Mucosa of descending colon (tissue), 3 donors: ENCODE measurements at places on chromosomes 3 and 15. TPM values are rescaled to one million over a fixed set of nuclear protein-coding genes. Genes with fewer than 3 reads are reported as not detected.

The CBLB gene
- total RNA-seq, result 51.0 TPM

The MKRN3 gene
- not detected for total RNA-seq

The SLC35G2 gene
- total RNA-seq, result 2.4 TPM

The LPP gene
- total RNA-seq, result 325 TPM

The TRIM71 gene
- not detected for total RNA-seq

The INSYN1 gene
- 0.98 TPM for total RNA-seq

The CD80 gene
- 1.0 TPM for total RNA-seq

The KCNH8 gene
- 1.3 TPM for total RNA-seq

The CLRN1 gene
- not detected for total RNA-seq

GRCh38 chr15:92075764-92076163, 222.3 kb downstream of the SLCO3A1 start:
- DNase-seq, result no peak

- no peak for DNase-seq
Observed at GRCh38 chr3:103657756-103658155, 1222.9 kb downstream of the ZPLD1 start.

GRCh38 chr3:12253516-12254343, 35.1 kb upstream of the PPARG start:
- DNase-seq, result no peak

DNA sequence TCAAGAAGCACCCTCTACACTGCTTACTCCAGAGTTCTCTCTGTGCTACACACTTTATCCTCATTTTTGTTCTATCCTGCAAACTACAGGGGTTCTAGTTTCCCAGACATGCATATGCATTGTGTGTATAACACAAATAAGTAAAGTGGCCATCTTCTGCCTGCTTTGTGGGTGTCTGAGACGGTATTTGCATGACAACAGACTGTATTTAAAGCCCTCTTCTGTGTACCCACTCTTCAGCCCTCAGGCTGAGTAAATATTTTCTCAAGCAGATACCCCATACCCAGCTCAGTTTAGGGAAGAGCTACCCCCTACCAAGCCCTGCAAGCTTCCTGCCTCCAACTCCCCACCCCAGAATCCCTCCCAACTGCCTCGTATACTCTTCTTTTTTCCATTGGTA, 31.7 kb downstream of the SYNPR start:
- DNase-seq, result no peak

DNA sequence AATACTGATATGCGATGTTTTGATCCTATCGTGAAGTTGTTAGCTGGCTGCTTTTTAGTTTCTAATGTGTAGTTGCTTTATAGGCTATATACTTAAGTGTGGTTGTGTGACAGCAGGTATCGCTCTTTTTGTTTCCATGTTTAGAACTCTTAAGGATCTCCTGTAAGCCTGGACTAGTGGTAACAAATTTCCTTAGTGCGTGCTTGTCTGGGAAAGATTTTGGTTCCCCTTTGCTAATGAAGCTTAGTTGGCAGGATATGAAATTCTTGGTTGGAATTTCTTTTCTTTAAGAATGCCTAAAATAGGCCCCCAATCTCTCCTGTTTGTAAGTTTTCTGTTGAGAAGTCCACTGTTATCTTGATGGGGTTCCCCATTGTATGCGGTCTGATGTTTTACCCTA, 173.6 kb downstream of the DOCK3 start:
- DNase-seq, result no peak

DNA sequence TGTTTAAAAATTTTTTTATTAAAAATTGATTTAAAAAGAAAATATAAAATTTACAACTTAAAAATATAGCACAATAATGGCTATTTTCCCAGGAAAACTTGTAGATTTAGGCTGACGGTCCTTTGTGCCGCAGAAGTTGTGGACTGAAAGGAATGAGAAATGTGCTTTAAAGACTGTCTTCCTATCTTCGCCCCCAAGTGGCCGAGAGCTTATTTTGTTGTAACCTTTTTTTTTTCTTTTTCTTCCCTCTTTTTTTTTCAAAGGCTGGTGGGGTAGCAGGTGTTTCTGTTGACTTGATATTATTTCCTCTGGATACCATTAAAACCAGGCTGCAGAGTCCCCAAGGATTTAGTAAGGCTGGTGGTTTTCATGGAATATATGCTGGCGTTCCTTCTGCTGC, 15.5 kb downstream of the SLC25A26 start:
- no peak for DNase-seq

GRCh38 chr3:86973440-86973839, 17.5 kb downstream of the VGLL3 start:
- no peak for DNase-seq

- DNase-seq, result no peak
Observed at GRCh38 chr15:69064649-69065048, 50.2 kb downstream of the NOX5 start.

DNA sequence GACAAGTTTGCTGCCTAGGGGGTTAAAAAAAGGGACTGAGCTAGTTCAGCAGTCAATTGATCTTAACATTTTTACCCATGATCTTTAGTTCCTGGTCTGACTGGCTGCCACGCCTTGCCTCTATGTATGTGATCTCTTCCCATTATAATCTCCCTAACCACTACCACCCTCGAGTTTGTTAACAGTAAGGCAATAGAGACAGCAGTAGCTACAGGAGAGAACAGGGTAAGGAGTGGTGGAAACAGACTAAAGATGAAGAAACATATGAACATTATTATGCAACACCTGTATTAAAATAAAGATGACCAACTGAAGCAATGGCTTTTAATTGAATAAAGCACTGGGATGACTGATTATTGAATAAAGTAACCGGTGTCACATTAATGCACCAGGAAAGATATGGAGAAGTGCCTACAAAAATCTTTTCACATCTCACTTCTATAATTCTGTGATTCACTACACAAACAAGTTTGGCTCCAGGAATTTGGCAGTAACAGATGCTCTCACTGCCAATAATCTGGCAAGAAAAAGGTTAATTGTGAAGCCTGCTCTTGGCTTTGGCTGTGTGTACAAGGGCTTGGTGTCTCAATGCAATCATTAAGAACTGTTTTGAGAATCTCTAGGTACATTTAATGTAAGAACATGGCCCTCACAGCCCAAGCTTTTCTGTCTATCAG, 95.7 kb downstream of the HHLA2 start:
- no peak for DNase-seq

- no peak for DNase-seq
Observed at GRCh38 chr3:47225310-47225906, 57.2 kb downstream of the KIF9 start.

DNA sequence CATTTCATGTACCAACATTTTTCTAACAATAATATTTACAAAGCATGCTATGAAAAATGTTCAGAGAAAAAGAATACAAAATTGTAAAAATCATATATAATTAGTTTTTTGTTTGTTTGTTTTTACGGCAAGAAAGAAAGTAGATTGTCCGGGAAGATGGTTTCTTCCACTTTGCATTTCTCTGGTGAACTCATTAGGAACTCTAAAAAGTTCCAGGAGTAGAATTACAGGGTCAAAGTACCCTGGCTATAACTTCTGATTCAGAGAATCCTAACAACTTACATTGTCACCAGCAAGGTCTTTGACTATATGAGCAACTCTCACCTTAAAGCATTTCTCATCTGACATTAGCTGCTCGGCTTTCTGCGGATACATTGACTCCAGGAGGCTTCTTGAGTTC, 196.7 kb downstream of the PDE8A start:
- DNase-seq, result no peak

DNA sequence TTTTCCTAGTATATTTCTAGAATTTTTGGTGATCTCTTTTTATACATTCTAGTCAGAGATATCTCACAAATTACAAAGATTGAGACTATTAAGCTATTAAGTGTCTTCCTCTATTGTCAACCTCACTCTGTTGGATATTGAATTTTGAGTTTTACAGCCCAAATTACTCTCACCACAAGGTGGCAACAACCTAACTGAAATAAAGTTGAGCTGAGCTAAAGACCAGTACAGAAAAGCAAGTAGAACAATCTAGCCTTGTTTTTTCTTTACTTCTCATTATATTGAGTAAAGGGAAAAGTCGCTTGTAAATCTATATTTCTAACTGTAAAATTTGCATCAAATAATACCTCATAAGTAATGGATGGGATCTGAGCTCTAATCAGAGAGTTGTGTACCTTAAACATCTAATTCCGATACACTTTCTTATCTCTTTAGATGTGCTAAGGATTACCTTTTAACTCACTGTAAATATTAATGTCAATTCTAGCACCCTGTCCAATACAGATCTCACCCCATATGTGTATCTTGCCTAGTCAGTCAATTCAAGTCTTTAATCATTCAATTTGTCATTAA, 13.6 kb upstream of the COMMD2 start:
- DNase-seq, result no peak

DNA sequence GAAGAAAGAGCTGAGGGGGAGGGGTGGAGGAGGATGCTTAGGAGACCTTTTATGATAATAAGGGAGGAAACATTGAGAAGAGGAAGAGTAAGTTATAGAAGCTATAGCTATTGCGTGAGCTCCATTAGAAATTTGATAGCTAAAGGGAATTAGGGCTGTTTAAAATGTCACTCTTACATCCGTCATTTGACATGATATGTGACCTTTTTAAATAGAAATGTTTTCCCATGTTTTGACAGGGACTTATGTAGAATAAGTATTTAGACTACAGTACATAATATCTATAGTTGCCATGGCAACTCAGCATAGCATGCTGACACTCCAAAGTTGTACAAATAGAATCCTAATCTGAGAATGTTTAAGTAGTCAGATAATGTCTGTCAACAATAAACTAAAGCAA, 19.2 kb downstream of the RAD51 start:
- DNase-seq, result no peak

GRCh38 chr3:197256836-197257444, 41.5 kb downstream of the DLG1 start:
- no peak for DNase-seq

DNA sequence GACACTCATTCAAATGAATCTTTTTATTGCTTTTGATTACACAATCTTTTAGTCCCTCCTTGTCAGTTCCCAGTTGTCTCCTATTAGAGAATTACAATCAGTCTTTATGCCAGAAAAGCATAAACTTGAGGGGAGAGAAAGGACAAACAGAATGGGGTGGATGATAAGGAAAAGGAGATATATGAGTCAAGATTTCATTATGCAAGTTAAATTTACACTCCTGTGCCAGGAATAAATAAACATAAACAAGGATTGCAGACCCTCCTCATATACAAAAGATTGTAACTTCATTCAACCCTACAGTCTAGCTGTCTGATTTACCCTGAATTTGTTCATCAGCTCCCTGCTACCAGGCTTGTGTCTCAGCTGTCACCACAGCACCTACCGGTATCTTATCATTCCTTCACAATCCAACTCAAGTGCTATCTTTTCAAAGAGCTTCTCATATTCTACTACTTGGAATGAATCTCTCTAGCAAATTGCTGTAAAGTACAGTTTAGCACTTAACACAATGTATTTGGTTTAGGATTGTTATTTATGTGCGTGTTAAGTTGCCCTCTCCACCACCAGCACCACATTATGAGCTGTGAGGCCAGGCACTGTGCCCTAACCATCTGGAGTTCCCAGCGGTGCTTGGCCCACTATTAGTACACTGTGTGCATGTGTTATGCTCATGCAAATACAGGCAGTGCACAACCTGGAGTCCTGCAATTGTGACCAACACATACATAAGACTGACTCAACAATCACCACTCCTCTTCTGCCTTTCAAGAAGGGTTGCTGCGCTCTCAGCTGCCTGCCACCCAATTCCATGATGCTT, 504.1 kb downstream of the TBL1XR1 start:
- DNase-seq, result no peak

DNA sequence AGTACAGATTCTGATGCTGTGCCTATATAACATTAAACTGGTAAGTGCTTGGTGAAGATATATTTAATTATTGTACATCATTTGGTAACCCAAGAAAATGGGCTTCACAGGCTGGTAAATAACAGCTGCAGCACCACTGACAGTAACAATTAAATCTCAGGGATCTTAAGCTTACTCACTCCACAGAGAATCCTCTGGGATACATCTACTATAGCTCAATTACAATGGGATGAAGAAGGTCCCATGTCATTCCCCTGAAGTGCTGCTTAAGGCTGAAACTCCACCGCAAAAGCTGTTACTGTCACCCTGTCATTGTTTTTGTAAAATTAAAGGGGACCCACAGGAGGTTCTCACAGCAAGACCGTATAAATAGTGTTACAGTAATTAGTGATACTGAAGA, 153.0 kb downstream of the IMPG2 start:
- DNase-seq, result no peak

DNA sequence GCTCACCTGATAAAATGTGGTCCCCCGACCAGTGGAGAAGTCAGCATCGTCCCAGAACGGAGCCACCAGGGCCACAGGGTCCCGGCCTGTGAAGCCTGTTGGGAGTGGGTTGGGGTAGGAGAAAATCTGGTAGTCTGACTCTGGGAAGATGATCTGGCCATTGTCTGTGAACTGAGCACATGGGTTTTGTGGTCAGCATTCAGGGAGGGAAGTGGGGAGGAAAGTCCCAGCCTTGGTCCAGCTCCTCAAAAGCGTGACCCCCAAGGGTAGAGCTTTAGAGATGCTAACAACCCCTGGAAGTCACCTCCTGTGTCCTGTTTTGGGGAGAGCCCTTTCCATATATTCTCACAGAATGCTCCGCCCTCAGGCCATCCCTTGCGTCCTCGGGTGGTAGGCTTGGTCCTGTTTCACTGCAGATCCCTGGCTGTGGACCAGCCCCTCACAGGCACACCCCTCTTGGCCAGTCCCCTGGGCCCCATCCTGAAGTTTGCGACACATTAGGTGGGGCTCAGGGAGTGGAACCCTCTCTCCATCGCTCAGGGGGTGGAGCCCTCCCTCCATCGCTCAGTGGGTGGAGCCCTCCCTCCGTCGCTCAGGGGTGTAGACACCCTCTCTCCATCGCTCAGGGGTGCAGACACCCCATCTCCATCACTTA, 40.0 kb downstream of the MUC4 start:
- DNase-seq, result peak; percentile 24

DNA sequence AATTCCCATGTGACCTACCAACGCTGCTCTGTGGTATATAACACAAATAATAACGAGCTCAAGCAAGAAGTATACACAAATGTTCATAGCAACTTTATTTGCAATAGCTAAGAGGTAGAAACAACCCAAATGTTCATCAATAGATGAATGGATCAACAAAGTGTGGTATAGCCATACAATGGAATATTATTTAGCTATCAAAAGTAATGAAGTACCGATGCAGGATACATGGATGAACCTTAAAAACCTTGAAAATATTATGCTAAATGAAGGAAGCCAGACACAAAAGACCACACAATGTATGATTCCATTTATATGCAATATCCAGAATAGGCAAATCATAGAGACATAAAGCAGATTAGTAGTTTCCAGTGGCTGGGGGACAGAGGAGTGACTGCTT, 15.6 kb upstream of the FEM1B start:
- no peak for DNase-seq

GRCh38 chr3:48952510-48953118, 34.0 kb downstream of the ARIH2 start:
- DNase-seq, result no peak
